ENCODE measurements at places on chromosomes 5 and 9.

- no peak for DNase-seq
Measured at GRCh38 chr9:130849356-130849755, 14.3 kb downstream of the ABL1 start.

GRCh38 chr5:6394429-6395101 is 16.2 kb upstream of the MED10 start:
- DNase-seq: no peak

DNA sequence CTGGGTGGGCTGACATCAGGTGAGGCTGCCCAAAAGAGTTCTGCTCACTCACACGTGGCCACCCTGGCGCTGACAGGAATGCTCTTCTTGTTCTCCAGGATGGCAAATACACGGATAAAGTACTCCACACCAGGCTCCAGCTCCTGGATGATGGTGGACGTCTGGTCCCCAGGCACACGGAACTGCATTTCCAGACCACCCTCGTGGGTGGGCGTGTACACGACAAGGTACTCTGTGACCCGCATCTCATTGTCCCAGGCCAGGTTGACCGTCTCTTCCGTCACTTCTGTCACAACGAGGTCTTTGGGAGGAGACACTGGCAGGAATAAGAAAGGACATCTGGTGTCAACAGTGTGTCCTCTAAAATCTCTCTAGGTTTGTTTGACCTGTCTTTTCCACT is 33.8 kb downstream of the TNC start:
- no peak for DNase-seq

DNA sequence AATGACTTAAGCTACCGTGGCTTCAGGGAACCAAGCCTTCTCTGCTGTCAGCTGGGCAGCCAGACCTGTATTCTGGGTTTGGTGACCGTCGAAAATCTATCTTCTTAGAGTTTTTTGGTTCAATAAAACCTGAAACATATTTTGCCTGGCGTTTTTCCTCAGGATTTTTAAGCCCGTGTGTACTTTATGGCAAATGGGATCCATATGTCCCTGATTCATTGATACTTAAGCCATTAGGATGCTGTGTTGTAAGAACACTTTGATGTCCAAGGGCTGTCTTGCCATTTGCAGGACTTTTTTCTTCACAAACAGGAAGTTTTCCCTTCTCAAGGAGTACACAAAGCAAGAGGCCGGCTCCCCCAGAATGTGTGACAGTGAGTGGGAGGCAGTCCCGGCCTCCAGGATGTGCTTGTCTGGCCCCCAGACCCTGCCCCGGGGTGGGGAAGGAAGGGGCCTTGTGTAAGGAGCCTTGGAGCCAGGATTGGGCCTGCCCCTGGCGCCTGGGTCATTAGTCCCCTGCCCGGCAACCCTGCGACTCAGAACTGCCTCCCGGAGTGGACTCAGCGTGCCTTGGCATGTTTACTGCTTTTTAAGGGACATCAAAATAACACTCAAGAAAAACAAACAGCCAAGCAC is 83.4 kb upstream of the SMIM23 start:
- DNase-seq: no peak

DNA sequence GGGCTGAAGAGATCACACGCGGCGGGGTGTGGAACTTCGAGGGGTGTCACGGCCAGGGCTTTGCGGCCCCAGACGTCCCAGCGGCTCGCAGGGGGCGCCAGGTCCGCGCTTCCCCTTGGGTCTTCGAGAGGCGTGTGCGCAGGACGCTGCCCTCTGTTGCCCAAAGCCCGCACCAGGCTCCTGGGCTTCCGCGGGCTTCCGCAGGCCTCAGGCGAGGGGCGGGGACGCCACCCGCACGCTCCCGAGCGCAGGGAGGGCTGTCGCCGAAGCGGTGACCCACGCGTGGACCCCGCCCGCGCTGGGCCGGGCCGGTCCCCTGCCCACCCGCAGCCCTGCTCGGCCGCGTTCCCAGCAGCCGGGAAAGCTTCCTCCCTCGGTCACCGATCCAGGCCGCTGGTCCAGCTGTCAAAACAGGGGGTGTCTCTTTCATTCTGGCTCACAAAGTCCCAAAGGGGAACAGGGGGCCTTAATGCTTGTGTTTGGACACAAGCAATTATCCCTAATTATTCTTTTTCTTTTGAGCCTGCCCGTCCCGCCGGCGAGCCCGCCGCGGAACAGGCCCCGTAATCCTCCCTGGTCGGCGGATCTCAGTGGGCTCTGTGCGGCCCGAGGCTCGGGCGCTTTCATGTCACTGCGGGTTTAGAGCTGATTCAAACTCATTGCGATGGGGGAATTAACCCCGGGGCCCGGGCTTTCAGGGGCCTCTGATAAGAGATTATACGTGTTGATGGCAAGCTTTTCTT is 60.6 kb downstream of the TMEM174 start:
- DNase-seq: no peak

DNA sequence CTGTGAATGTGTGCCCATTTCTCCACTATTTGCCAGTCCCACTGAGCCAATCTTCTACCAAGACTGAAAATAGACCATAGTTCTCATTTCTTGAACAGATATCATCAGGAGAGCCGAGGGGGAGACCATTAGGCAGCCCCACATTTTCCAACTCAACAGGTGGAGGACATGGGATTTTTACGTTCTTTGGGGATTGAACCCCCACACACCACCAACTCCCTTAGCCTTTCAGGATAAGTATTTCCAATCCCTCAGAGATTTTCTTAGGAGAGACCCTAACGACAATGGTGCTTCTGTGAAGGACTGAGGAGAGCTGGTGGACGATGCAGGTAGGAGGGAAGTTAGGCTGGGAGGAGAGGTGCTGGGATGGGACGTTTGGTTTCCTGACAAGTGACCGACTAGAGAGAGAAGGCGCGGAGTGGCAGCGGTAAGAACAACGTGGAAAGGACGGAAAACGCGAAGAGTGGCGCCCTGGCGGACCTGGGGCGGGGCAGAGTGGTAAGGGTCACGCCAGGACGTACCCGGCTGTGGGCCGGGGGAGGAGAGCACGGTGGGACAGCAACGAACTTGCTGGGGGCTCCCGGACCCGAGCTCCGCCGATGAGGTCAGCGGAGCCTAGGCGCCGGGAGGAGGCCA is 681 bp upstream of the CHSY3 start:
- DNase-seq: no peak

- DNase-seq: no peak
Measured at GRCh38 chr5:114223866-114224265, 138.0 kb upstream of the KCNN2 start.

- DNase-seq: no peak
Measured at GRCh38 chr9:1995084-1995483, 20.1 kb upstream of the SMARCA2 start.

- no peak for DNase-seq
Measured at GRCh38 chr5:154698763-154699162, 56.4 kb upstream of the LARP1 start.

- DNase-seq: no peak
Measured at GRCh38 chr5:61796773-61797172, 464.7 kb downstream of the ZSWIM6 start.

DNA sequence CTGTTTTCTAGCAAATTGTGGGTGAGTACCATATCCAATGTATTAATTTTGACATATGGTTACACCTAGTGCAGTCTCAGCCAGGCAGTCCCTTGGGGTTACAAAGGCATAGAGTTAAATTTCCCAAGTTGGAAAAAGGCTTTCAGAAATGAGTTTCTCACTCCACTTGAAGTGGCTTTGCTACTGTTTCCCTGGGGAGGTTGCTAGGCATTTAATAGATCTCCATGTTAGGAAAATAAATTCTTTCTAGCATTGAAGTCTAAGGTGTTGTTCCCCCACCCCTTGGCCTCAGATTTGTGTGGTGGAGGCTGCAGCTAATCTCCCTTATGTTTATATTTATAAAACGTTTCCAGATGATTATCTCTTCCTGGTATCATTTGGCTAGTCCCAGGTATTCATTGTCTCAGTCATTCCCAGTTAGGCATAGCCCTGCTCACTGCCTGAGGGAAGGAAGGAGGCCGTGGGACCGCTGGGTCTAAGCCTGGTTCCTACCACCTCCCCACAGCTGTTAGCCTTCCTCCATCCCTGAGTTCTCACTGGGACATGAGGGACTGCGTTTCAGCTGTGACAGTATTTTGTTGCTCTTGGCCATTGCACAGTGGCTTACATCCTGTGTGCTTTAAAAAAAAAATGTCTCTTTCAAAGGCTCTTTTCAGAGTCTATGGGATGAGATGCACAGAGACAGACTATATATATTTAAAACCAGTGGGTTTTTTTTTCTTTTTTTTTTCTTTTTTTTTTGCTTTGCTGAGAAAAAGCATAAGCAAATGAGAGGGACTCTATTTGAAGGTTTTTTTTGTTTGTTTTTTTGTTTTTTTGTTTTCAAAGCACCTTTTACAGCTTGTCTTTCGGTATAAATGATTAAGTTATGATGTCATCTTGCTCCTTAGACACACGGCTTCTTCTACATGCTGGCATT is 121.5 kb downstream of the MAST4 start:
- no peak for DNase-seq

- DNase-seq: no peak
Measured at GRCh38 chr5:141657404-141657803, 6.2 kb upstream of the FCHSD1 start.

- DNase-seq: no peak
Measured at GRCh38 chr5:142753116-142753631, 17.0 kb upstream of the ARHGAP26 start.

GRCh38 chr5:133083901-133084300 is 32.1 kb downstream of the HSPA4 start:
- no peak for DNase-seq
